Effector memory CD4-positive, alpha-beta T cell (primary cell): ENCODE measurements at places on chromosomes 4 and X.
A peak's percentile ranks its signal among the peaks of the same experiment; 100 is the strongest.

- no peak for DNase-seq
Measured at GRCh38 chr4:7320206-7320797, 114.4 kb downstream of the PSAPL1 start.

- no peak for DNase-seq
Measured at GRCh38 chrX:31314921-31315320, 243.1 kb upstream of the FTHL17 start.

DNA sequence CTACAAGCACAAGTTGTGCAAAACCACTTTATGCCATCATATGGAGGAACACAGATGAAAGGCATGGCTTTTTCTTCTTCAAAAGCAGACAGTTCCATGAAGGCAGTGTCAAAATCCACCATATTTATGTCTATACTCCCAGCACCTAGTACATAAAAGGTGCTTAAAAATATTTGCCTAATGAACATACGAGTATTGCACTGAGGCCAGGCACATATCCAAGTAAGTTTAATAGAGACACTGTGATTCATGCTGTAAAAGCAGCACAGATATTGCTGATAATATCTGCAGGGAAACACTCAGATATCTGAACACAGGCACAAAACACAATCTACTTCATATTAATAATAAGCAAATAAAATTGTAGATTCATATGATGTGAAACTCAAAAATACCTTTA, 48.1 kb upstream of the CXCL8 start:
- no peak for DNase-seq

- no peak for DNase-seq
Measured at GRCh38 chr4:84574069-84574720, 8.7 kb upstream of the CDS1 start.

- no peak for DNase-seq
Measured at GRCh38 chr4:6733358-6734164, 17.6 kb downstream of the BLOC1S4 start.

- DNase-seq = peak; percentile 82
Measured at GRCh38 chrX:71111141-71111843, at the start of gene IL2RG. Gene IL2RG (minus strand): TSS chrX:71111577. CDS start chrX:71111539, 38 bp downstream.

DNA sequence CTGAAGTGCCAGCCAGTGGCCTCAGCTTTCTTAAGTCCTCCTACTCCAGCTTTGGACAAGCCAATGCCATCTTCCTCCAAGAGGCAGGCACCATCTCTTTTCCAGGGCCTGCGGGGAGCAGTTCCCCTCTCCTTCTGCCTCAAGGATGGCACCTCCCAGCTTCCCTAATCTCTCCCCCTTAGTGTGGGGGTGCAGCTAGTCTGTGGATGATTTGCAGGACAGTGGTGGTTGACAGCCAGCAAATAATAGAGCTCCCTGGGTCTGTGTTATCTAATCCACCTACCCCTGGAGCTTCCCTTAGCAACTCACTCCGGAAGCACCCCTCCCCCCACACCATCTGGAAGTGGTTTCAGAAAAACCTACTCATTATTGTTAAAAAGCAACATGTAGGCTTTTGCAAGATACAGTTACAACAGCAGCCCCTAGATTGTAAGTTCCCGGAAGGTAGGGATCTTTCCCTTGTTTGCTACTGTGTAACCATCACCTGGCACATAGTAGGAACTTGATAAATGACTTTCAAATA, 247.1 kb downstream of the BCOR start:
- no peak for DNase-seq

GRCh38 chrX:22063284-22063683, 31.2 kb downstream of the PHEX start:
- DNase-seq = no peak

- DNase-seq = no peak
Measured at GRCh38 chr4:150598909-150599308, 17.0 kb downstream of the MAB21L2 start.

DNA sequence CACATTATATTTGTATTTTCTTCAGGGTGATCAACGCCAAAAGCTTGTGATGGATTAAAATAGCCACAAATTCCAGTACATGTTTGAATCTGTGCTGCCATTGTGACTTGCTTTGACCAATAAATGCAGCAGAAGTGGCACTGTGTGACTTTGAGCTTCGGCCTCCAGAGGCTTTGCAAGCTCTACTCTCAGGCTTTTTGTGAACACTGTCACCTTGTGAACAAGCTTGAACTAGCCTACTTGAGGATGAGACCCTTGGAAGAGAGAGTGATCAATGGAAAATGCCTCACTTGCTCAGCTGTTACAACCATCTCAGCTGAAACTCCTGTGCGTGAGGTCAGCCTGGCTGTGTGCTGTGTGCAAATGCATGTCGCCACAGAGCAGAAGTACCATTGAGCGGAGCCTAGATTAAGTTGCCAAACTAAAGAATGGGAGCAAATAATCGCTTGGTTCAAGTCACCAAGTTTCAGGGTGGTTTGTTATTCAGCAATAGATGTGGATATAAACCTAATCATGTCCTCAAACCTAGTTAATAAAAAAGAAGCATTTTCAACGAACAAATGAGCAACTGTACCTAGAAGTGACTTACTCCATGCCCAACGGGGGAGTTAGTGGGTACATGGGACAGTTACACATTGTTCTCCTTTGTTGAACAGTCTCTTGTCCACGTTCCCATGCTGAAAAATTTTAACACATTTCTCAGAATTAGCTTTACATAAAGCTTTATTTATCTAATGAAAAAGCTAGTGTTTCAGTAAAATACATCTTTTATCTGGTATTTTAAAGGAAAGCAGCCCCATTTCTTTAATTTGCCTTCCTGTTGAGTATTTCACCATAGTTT, 23.5 kb downstream of the NOA1 start:
- DNase-seq = no peak

GRCh38 chr4:182369211-182369610, 126.0 kb downstream of the TENM3 start:
- no peak for DNase-seq

GRCh38 chrX:11499076-11500044, 166.4 kb downstream of the ARHGAP6 start:
- no peak for DNase-seq

GRCh38 chr4:186936496-186937375, 213.1 kb upstream of the FAT1 start:
- no peak for DNase-seq

GRCh38 chr4:181682367-181683047, 560.7 kb upstream of the TENM3 start:
- no peak for DNase-seq

DNA sequence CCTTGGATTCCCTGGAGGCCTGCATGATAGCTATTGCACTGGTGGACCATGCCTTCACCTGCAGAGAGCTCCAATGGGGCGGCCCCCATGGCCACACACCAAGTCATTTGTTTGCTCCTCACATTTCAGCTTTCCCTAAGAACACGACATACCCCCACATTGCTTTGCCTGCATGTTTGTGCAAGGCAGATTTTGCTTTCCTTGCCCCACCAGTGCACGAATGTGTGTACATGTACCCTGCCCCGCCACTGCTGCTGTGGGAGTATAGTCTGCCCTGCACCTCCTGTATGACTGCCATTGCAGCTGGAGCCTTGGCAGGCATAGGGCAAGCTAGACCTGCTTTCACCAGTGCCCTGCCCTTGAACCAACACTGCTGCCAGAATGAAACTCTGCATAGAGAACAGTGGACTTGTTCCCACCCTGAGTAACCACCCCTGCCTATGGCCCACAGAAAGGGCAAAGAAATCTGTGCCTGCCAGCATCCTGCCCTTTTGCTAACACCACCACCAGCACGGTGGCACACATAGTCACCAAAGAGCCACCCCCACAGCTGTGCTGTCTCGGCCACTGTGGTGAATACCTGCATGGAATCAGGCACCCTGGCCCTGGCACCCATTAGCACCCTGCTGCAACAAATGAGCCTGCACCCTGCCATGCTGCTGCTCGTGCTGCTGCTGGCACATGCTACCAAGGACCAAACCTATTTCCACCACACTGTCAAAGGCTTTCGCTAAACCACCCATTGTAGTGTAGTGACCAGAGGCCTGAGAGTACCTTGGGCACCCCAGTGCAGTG, 661.7 kb upstream of the FAM241A start:
- DNase-seq = no peak

DNA sequence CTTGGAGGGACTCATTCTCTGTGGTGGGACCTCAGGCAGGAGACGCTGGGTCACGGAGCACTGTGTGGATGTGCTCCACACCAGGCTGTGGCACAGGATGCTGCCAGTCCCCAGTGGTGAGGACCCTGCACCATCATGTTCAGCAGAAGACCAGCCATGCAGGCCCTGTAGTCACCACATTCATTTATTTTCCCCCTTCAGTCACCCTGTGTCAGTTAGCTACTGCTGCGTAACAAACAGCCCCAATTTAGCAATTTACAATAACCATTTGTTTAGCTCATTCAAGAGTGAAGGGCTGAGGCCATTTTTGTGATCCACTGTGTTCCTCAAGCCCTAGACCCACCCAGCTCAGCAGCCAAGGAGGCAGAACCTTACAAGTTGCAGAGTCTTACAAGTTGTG, 23.6 kb upstream of the ADRA2C start:
- DNase-seq = no peak

GRCh38 chrX:22124098-22124497, 92.0 kb downstream of the PHEX start:
- DNase-seq = no peak

- no peak for DNase-seq
Measured at GRCh38 chr4:48642421-48643374, 137.4 kb downstream of the FRYL start.

DNA sequence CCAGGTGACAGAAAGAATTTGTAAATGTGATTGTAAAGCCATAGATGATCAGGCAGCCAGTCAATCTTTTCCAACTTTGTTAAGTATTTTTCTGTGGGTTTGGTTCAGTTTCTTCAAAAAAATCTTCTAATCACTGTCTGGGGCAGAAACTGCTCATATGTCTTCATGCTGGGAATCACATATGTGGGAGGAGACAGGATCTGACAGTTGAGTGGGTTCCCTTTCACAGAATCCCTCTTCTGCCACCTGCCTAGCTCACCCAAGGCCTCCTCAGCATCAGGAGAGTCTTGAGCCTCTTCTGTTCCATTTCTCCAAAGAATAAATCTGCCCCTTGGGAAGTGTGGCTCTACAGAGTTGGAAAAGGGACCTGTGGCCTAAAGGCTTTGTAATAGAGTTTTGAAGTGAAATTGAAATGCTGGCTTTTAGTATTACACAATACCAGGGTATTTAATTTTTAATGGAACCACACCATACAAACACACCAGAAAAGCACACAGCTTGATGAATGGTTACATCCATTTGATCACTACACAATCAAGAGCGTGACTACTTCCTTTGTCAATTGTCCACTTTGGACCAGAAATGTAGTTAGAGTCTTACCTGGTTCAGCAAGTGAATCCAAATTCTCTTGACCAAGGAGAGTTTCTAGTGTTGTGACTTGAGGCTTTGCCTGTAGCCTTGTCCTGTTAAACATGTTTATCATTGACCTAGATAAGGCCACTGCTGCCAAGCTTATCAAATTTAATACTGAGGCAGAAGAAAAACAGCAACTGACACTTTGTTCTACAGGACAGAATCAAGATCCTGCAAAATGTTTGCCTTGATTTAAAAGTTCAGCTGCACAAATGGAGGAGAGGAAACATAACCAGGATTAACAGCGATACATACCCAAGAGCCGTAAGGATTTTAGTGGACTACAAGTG, 20.4 kb downstream of the MSMO1 start:
- DNase-seq = no peak

GRCh38 chr4:53009824-53010223, 147.7 kb downstream of the RASL11B start:
- DNase-seq = no peak

DNA sequence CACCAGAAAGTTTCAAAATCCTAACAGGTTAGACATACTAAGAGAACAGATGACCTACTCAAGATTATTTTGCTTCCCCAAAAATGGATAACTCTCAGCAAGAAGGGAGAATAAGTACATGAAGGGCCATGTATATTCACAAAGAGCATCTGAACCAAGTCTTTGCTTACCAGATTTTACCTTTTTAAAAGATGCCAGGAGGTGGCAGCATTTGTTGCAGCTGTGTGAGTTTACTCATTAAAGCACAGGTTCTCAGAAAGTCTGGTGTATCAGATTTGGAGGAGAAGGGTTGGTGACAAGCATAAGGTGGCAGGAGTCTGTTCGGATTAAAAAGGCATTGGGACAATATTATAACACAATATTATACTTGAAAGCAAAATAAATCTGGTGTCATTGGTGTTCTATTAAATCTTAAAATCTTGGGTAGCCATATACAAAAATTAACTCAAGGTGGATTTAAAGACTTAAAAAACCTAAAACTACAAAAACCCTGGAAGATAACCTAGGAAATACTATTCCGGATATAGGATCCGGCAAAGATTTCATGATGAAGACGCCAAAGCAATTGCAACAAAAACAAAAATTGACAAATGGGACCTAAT, 51.3 kb upstream of the NFKB1 start:
- no peak for DNase-seq

- peak; percentile 28 for DNase-seq
Measured at GRCh38 chrX:154486052-154486395, 391 bp downstream of the UBL4A start.

DNA sequence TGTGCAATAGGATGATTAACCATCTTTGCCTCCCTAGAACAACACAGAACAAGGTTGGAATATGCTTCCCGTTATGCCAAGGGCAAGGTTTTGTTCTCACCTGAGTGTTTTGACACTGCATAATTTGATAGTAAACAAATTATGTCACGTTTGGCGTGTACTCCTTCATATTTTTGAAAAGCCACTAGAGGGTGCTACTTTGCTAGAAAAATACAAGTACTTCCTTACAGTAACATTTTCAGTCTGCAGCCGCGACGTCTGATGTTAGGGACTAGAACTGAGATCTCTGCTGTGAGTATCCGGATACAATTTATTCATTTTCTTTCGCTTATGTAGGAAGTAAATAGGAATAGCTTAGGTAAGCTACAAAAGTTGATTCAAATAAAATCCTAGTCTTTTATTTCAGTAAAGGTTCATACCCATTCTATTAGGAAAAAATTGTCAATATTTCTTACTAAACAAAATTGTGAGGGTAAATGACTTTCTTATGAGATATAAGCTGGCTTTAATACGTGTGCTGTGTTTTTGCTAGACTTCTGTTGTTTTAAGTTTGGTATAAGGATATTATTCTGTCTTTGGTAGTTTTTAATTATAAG, 181.1 kb upstream of the WDFY3 start:
- DNase-seq = no peak

GRCh38 chrX:30777575-30777974, 111.5 kb downstream of the TAB3 start:
- no peak for DNase-seq

GRCh38 chr4:34039766-34040165, 2204.5 kb downstream of the ARAP2 start:
- no peak for DNase-seq

DNA sequence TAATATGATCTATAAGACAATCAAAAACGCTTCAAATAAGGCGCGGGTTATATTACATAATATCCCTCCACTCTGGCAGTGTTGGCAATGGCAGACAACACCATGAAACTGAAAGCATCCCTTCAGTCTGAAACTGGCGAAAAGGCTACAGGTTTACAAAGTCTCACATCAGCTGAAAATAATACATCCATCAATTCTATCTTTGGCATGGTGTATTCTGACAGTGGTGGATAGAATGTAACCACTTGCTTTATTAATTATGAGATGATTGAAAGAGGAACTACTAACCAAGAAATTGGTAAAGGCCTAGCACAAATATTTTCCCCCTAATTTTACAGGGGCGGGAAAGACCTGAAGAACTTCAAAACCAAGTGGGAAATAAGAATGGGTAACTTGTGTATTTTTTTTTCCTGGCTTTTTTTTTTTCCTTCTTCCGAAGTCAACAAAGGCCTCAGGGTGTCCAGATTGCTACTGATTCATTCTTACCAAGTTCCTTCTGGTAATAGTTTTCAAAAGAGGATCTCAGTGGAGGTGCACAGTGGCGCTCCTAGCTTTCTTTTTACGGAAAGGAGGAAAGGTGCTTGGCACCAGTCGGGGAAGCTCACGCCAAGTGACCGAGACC, 728 bp downstream of the UBA6 start:
- DNase-seq = no peak
